Fibroblast of skin of right biceps (primary cell): ENCODE measurements at places on chromosomes 3 and 15.

DNA sequence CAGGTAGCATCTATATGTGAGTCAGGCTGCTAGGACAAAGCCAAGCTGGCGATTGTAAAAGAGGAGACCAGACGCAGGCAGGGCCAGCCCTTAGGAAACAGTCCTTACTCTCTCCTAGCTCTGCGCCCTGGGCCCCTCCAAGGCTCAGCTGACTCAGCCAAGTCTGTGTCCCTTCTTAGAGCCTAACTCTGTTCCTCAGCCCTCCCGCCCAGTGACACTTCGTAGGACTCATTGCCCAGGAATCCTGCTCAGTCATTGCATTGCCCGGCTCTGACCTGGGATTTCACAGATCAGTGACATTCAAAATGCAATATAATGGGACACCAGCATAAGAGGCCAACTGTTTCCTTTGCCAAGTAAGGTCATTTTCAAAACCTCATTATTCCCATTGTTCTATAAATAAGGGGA is 244.2 kb downstream of the TLE3 start:
- DNase-seq = peak; percentile 98

GRCh38 chr15:84669726-84670125 is 11.7 kb upstream of the NMB start:
- DNase-seq = peak; percentile 64

GRCh38 chr3:114698146-114699105 is 404.6 kb downstream of the TIGIT start:
- no peak for DNase-seq

DNA sequence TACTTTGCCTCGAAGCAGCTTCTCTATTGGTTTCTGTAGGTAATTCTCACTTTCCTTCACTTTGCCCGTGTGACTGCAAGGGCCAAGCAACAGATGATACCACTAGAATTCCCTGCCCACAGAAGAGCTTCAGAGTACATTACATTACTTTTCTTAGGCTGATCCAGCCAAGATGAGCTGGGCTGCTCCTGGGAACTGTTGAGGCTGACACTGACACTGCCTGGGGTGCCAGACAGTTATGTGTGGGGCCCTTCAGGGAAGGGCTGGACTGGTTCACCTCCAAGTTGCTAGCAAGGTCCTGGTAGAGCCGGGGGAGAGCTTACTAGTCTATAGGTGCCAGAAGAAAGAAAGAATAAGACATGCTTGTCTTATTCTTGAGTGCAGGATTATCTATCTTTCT is 19.0 kb downstream of the GORASP1 start:
- no peak for DNase-seq

- peak; percentile 8 for DNase-seq
Measured at GRCh38 chr15:23877502-23878412, 190.7 kb upstream of the NDN start.

DNA sequence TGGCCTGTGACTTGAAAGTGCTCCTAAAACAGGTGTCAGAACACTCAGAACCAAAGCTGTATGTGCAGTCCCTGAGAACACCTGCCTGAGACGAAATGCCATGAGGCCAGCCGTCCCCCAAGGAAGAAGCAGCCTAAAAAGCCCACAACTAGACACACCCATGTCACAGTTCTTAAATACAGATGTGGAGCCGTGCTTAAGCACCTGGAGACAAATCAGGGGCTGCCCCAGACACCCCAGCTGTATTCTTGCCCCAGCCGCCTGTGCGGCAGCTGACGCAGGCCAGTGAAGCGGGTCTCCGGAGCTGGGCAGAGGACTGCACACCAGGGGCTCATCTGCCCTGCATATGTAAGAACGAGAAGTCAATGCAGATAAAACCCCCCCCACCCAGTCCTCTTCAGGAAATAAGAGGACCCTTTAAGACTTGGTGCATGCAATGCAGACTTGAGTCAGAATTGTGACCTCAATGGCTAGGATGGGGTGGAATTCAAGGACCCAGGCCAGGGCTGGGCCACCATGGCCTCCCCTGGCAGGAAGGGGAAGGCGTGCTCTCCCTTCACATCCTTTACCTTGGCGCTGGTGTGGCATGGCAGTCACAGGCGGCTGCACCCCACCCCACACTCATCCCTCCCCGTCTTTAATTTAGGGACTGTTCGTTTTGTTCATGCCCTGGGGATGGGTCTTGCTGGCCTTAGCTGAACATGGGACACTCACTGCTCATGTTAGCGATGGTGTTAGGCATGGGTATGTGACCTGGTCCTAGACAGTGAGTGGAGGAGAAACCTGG is 27.7 kb upstream of the PLXNA1 start:
- no peak for DNase-seq

DNA sequence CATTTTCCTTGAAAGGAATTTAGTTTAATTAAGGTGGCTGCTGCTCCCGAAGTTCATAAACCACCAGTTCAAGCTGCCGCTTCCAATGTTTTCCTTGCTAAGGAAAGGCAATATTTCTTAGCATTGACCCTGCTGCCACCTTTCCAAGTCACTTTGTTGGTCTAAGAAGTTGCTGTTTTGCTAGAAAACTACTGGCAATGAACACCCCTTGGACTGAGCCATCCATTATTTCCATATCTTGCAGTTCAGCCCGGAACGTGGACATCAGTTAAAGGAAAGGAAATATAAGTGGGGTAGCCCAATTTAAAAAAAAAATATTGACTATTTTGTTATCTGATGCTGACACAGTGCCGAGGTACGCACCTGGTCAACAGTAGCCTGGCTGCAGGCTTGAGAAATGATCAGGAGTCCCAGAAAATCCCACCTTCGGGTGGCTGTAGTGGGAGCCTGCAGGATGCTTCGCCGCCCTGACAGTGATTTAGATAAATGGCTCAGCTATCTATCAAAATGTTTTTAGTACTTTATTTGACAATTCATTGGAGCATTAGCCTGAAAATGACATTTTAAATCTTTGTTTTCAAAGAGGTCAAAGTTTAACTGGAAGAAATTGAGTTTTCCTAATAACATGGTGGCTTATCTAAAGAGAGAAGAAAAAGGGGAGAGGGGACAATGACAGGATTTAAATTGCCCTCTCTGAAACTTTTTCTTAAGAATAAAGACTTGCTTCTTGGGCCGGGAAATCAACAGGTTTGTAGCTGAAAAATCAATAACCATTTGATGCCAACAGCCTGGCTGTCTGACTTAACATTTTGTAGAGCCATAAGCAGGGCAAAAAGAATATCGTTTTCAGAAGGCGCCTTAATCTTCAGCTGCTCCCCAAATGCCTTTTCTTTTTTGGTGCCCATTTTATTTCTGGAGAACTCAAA is 1.6 kb downstream of the RARB start:
- DNase-seq = no peak

DNA sequence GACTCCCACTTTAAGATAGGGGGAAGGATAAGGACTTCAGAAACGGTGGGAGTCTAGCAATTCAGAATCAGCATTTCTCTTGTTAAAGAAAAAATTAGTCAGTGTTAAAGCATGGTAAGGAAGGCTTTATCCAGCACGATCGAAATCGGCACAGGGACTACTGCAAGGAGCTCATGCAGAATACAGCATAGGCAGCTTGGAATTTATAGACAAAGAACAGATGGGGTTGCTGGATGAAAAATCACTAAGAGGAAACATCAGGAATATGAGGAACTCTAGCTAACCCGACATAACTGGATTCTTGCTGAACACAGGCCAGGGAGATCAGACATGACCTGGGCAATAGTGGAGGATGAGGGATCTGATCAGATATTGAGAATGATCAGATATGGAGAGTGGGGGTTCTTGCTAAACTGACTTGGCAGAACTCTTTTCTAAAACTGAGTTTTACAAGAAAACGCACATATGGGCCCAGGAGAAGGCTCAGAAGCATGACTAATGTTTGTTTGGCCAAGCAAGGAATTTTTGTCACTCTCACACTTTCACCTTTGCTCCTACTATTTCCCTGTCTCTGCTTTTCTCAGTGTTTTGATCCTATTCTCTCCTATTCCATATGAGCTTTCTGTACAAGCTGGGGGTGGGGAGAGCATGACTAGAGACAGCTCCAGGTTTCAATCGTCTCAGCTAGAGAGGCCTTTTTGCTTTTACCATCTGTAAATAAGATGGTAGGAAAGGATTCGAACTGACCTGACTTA is 3.9 kb upstream of the PLCH1 start:
- no peak for DNase-seq

DNA sequence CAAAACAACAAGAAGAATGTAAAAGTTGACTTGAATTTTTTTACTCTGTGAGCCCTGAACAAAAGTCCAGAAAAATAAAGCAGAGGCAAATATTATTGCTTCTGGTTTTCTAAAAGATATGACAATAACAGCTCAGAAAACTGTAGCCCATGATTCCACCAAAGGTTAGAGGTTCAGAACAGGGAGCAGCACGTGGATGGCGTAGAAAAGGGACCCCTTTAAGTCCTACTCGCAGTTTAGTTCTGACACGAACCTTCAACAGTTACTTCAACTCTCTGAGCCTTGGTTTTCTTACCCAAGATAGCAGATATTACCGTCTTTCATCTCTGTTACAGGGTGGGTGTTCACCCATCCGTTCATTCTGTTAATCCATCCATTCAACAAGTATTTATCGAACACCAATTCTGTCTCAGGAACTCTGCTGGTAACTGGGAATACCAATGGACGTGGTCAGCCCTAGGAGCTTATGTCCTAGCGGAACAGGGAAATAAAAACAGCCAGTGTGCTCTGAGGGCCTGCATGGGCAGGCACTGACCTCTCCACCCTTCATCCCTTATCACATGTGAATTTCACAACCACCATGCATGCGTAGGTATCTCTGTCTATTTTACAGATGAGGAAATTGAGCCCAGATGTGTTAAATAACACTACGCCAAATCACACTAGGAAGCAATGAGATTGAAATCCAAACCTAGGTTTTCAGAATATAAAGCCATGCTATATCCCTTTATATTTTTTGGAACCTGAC is 274.2 kb upstream of the ICE2 start:
- no peak for DNase-seq

- DNase-seq = no peak
Measured at GRCh38 chr15:42640109-42640508, 64.7 kb downstream of the STARD9 start.

GRCh38 chr3:185353823-185354614 is 8.9 kb upstream of the MAP3K13 start:
- DNase-seq = peak; percentile 59

GRCh38 chr3:184850201-184850600 is 38.2 kb downstream of the VPS8 start:
- no peak for DNase-seq

- DNase-seq = no peak
Measured at GRCh38 chr3:14478956-14479550, 61.1 kb downstream of the GRIP2 start.

DNA sequence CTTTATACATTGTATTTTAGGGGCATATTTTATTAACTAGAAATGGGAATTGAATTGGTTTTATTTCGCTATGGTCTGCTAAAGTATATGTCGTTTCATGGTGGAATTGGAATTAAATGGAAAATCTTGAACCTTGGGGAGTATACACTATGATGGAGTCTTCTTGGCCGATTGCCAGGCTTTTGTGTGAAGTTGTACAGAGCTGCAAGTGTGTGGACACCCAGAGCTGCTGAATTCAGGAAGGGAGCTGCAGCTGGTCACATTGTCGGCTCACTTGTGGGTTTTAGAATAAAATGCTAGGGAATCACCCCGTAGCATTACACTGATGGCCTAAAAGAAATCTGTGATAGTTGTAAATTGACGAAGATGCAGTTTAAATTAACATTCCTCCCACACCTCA is 35.1 kb downstream of the USP3 start:
- DNase-seq = no peak

- DNase-seq = no peak
Measured at GRCh38 chr3:25403968-25404367, 24.1 kb upstream of the RARB start.

DNA sequence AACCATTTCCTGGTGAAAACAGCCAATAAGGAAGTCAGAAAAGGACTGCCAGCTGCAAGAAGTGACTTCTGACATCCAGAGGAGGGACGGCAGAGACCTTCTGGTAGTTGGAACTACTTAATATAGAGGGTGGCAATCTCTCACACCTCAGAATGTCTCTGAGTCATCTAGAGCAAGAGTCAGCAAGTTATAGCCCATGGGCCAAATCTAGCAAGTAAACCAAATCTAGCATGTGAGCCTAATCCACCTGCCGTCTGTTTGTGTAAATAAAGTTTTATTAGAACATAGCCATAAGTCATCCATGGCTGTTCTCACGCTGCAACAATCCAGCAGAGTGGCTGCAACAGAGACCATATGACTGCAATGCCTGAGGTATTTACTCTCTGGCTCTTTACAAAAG is 160.5 kb upstream of the NR2E3 start:
- no peak for DNase-seq

GRCh38 chr3:31252216-31253185 is 280.2 kb upstream of the STT3B start:
- DNase-seq = no peak

- DNase-seq = no peak
Measured at GRCh38 chr3:42691816-42692666, 6.7 kb downstream of the KLHL40 start.

DNA sequence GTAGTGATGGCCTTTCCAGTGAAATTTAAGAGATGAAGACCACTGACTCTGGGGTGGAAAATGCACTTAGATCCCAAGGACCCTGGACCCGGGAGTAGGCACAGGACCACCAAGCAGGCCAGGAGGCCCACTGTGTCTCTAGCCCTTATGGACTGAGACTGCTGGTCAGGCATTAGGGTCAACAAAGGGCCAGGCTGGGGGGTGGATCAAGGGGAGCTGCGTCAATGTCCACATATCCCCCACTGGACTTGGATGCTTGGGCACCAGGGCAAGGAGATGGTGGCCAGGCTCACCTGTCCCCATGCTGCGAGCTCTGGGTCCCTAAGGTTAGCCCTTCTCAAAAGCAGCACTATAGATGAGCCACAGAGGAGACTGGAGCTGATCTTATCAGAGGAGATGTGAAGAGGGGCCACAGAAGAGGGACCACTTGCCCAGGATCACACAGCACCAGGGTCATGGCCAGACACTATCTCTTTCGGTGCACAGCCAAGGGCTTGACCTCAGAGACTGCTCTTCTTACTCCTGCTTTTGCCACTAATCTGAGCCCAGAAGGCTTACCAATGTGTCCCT is 14.7 kb downstream of the RAB6B start:
- DNase-seq = no peak

DNA sequence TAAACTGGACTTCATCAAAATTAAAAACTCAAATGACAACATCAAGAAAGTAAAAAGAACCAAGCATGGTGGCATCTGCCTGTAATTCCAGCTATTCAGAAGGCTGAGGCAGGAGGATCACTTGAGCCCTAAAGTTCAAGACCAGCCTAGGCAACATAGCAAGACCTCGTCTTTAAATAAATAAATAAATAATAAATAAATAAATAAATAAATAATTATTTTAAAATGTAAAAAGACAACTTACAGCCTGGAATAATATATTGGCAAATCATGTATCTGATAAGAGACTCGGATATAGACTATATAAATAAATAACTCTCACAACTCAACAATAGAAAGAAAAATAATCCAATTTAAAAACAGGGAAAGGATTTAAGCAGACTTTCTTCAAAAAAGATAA is 4.3 kb upstream of the PPARG start:
- no peak for DNase-seq

GRCh38 chr15:83215306-83215705 is 7.7 kb upstream of the HDGFL3 start:
- DNase-seq = no peak
